ENCODE measurements at places on chromosomes 1 and 21.

GRCh38 chr1:156050376-156050775, 3.2 kb downstream of the UBQLN4 start:
- peak; percentile 72 for DNase-seq

GRCh38 chr1:84254703-84255238, 46.7 kb upstream of the SAMD13 start:
- DNase-seq = no peak

- no peak for DNase-seq
These were observed 37.4 kb downstream of the PTP4A2 start for GRCh38 chr1:31900790-31901189.

GRCh38 chr1:114258633-114259032, 105.0 kb upstream of the SYT6 start:
- no peak for DNase-seq

DNA sequence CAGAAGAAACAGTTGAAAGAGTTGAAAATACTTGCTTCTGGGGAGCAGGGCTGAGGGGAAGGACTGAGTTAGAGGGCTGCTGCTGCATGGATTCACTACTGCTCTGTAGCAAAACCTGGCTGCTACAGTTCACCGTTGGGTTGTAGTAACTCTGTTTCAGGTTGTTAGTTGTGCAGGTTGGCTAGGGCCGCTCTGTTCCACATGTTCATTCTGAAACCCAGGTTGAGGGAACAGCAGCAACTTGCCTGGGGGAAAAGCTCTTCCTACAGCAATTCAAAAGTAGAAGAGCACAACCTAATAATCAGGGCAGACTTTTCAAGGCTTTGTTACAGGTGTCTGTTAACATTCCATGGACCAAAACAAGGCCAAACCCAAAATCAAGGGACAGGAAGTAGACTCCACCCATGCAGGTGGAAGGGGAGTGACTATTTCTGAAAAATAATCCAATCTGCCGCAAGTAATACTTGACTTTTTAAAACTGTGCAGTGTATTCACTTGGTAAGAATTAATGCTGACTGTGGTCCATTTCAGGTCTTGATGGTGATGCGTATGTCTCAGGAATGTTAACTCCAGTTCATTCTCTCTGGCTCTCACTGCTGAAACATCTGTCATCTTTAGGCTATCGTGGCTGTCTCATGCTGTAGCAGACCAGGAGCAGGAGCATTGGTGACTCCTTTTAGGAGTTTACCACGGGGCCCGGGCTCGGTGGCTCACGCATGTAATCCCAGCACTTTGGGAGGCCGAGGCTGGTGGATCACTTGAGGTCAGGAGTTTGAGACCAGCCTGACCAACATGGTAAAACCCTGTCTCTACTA, 5.1 kb upstream of the PARK7 start:
- no peak for DNase-seq

Data from tongue (tissue), 3 donors.